ENCODE measurements at places on chromosomes 5 and 9. TPM values are rescaled to one million over a fixed set of nuclear protein-coding genes. Genes with fewer than 3 reads are reported as not detected.

The SCGB3A1 gene
- not detected for total RNA-seq

The MCTP1 gene
- total RNA-seq, result 4.8 TPM

The TMEM252 gene
- total RNA-seq, result not detected

The LRRC19 gene
- not detected for total RNA-seq

The KCNIP1 gene
- not detected for total RNA-seq

Data from smooth muscle cell of trachea (primary cell).